NCI-H460 (cell line): ENCODE measurements at places on chromosomes 12 and 14.

DNA sequence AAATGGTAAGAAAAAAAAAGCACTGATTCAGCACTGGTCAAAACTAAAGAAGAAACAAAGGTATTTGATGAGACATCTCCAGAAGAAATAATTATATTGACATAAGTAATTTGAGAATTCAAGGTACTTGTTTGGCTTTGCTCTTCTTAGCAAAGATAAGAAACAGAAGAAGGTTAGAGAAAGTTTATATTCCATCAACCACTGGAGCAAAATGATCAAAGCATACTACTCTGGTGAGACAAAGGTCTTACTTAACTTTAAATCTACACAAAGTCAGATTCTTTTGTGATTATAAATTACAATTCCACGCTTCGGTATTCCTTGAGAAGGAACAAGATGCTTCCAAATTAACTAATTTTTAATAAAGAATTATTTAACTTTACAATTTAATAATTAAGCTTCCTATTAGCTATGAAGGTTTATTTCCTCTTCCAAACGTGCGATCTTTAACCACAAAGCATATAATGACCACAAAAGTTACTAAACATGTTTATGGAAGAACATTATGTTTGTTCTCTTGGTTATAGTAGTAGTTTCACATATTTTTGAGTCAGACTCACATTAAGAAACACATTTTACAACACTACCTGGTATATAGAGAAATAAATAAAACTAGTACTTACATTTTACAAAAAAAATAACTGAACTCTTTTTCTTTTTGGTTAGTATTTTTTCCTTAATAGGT, 53.4 kb downstream of the METTL25 start:
- no peak for DNase-seq

GRCh38 chr12:11580125-11580751, 69.2 kb upstream of the ETV6 start:
- DNase-seq = no peak

- DNase-seq = no peak
Observed at GRCh38 chr12:18864900-18865561, 127.1 kb downstream of the CAPZA3 start.

DNA sequence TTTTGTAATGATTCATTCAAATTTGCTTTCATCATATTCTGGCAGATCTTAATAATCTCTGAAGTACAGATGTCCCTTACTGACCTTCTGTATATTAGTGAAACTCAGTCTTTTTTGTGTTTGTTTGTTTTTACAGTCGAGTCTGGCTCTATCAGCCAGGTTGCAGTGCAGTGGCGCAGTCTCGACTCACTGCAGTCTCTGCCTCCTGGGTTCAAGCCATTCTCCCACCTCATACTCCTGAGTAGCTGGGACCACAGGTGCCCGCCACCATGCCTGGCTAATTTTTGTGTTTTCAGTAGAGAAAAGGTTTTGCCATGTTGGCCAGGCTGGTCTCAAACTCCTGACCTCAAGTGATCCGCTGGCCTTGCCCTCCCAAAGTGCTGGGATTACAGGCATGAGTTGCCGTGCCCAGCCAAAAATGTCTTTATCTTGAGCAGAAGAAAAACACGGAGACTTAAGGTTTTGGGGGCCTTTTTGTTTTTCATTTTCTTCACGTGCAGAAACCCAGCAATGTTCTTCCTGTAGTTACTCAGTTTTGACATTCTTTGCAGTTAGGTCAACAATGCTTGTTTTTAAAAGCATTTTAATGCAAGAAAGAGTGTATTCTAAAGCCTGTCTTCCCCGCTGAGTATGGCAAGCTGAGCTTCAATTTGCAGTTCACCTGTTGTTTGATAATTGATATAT, 79.5 kb downstream of the FAR2 start:
- DNase-seq = no peak

GRCh38 chr14:42149609-42150261, 543.1 kb downstream of the LRFN5 start:
- DNase-seq = no peak

GRCh38 chr12:52038447-52038846, 12.8 kb upstream of the NR4A1 start:
- no peak for DNase-seq

DNA sequence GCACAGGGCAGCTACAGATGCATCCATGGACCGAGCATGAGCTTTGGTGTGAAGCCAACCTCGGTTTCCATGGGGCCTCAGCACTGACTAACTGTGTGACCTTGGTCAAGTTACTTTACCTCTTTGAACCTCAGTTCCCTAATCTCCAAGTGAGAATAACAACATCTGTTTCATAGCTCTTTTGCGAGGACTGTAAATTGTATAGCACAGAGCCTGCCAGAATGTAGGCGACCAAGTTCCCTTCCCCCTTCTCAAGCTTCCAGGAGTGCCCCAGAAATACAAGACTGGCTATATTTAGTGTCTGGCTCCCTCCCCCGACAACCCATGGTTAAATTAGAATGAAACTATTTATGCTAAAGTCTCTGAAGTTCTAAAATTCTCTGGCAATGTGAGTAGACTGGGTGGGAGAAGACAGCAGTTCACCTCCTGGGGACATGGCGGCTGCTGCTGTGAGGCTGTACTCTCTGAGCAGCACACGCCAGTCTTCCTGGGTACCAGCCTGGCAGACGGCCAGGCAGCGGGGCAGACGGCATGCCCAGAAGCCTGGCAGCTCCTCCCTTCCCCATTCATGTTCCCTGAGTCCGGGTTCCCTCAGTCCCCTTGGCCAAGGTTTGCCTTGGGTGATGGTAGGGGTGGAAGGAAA, 22.0 kb upstream of the TMED10 start:
- no peak for DNase-seq

DNA sequence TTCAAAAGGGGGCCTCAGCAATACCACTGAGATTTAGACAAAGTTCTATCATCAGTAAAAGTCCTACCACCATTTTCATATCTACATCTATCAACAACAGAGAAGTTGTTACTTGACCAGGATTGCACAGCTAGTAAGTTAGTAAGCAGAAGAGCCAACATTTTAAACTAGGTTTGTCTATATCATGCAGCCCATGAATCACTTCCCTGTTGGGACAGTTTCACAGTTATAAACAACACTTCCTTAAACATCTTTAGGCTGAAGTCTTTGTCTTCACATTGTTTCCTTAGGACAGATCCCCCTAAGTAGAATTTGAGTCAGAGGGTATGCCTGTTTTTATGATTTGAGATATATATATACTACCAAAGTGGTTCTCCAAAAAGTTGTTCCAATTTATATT, 68.5 kb downstream of the DAO start:
- DNase-seq = no peak

GRCh38 chr14:74911704-74912103, 11.4 kb downstream of the RPS6KL1 start:
- no peak for DNase-seq

DNA sequence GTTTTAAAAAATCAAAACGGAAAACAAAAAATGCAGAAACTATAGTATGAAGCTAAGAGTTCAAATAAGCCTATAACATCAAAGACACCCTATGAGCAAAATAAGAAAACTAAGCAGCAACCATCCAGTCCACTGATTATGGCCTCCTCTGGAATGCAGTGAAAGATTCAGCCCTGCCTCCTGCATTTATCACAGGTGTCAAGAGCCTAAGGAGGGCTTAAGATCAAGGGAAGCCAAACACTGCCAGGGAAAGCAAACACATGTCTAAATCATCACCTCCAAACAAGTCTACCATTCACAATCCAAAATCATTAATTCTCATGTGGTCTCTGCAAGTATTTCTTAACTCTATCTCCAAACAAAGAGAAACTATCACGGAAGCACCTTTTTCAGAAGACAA, 28.4 kb downstream of the SARNP start:
- DNase-seq = no peak

GRCh38 chr14:70744641-70745040, 64.7 kb downstream of the MAP3K9 start:
- DNase-seq = no peak

DNA sequence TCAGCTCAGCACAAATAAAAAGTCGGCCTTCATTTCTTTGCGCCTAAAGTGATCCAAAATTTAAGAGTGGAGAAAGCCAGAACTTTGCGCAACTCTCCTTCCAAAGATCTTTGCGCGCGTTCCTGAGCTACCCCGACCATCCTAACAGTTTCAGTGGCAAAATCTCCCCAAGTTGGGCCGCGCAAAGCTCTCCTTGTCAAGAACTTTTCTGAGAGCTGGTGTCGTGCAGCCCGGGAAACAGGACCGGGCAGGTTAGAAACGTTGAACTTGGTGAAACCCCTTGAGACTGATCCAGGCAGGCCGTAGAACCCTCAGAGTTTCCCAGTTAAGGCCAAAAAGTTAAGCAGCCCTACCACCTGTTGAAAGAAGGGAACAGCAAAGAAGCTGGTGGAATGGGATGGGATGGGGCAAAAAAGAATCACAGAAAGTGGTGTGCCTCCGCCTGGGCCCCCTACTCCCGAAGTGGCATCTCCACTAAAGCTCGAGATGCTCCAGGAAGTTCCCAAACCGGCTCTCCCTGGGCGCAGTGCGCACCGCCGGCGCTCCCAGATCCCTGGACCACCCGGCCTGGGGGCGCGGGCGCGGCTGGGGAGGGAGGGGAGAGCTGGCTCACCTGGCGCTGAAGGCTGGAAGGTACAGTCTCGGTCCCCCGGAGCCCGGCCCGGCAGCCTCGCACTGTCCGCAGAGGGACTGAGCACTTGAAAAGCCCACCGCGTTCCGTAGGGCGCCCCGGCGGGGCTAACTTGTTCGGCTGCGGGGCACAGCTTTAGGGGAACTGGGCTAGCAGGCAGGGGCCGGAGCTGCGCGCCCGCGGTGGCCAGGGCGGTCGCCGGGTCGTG, 768 bp downstream of the DBX2 start:
- no peak for DNase-seq

DNA sequence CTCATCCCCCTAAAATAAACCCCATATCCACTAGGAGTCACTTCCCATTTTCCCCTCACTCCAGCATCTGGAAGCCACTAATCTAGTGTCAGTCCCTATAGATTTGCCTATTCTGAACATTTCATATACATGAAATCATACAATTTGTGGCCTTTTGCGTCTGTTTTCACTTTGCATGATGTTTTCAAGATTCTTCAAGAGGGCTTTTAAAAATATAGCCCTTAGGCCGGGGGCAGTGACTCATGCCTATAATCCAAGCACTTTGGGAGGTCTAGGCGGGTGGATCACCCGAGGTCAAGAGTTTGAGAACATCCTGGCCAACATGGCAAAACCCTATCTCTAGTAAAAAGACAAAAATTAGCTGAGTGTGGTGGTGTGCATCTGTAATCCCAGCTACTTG, 104.7 kb downstream of the VEZT start:
- no peak for DNase-seq

GRCh38 chr12:80756875-80757274, 40.2 kb downstream of the MYF5 start:
- no peak for DNase-seq

- DNase-seq = no peak
Observed at GRCh38 chr14:68932231-68932630, 46.9 kb downstream of the ACTN1 start.
